ENCODE measurements at places on chromosomes 1 and 21.

GRCh38 chr1:94527447-94528031 is 14.0 kb downstream of the F3 start:
- DNase-seq = no peak

GRCh38 chr1:61853583-61853982 is 111.3 kb downstream of the PATJ start:
- peak; percentile 18 for DNase-seq

GRCh38 chr1:175969231-175969630 is 225.8 kb upstream of the TNR start:
- no peak for DNase-seq

DNA sequence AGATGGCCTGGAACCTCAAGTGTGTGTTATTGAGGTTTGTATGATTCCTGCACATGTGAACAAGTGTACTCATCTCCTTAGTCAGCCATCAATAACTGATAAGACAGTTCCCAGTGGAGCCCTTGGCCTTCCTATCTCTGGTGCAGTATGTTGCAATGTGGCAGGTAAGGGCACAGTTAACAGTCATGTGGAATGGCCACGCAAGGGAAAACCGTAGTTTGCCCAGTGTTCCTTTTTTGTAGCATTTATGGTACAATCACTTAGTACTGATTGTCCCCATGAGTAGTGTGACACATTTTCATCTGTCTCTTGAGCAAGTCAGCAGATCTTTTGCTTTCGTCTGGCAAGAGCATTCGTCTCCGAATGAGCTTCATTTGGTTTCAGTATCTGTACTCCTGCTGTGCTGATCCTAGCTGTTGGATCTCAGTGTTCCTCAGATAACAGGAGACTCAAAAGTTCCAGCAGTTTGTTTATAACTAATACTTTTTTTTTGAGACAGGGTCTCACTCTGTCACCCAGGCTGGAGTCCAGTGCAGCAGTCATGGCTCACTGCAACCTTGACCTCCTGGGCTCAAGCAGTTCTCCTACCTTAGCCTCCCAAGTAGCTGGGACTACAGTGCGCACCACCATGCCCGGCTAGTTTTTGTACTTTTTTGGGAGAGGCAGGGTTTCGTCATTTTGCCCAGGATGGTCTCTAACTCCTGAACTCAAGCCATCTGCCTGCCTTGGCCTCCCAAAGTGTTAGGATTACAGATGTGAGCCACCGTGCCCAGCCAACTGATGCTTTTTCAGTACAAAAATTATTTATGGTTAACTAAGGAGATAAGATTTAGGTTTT is 8.2 kb downstream of the CTPS1 start:
- DNase-seq = no peak

DNA sequence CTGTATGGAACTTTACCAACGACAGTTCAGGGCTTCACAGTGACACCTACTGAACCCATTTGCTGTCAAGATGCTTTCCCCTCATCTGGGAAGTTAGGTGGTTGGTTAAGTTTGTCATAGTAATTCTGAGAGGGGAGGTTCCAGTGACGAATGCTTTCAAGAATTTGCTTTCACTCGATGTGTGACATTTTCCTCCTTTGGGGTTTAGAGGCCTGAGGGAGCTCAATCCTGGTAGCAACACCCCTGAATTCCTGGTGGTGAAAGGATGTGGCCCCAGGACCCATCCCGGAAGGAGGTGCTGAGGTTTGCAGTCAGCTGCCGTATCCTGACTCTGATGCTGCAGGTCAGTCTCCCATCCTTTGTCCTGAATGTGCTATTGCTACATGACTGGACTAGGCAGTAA is 2.8 kb downstream of the PIGV start:
- DNase-seq = no peak

- no peak for DNase-seq
These were observed 5.0 kb downstream of the LHX4 start for GRCh38 chr1:180235077-180235501.

GRCh38 chr1:198901266-198901665 is 262.4 kb downstream of the PTPRC start:
- DNase-seq = no peak

DNA sequence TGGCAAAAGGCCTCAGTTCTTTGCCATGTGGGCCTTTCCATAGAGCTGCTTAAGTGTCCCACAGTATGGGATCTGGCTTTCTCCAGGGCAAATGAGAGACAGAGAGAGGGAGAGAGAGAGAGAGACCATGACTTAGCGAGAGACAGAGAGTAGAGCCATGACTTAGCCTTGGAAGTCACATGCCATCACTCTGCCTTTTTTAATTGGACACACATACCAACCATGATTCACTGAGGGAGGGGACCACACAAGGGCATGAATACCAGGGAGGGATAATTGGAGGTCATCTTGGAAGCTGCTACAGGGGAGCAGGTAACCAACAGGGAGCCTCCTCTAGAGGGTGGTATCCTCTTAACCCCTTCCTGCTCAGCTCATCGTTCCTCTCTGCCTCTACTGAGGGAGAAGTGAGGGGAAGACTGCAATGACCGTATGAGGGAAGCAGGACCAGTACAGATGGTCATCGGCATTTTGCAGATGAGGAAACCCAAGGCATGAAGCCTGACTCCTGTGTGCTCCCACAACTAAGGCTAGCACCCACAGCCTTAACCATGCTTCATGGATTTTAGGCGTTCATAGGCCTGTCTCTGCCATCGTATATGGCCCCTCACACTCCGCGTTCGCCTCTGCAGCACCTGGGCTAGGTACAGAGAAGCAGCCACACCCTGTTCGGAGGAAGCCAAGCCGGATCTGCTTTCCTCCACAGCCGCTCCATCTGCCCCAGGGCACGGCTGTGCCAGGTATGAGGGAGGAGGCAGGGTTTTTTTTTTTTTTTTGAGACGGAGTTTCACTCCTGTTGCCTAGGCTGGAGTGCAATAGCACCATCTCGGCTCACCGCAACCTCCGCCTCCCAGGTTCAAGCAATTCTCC is 38.6 kb downstream of the MEF2D start:
- no peak for DNase-seq

DNA sequence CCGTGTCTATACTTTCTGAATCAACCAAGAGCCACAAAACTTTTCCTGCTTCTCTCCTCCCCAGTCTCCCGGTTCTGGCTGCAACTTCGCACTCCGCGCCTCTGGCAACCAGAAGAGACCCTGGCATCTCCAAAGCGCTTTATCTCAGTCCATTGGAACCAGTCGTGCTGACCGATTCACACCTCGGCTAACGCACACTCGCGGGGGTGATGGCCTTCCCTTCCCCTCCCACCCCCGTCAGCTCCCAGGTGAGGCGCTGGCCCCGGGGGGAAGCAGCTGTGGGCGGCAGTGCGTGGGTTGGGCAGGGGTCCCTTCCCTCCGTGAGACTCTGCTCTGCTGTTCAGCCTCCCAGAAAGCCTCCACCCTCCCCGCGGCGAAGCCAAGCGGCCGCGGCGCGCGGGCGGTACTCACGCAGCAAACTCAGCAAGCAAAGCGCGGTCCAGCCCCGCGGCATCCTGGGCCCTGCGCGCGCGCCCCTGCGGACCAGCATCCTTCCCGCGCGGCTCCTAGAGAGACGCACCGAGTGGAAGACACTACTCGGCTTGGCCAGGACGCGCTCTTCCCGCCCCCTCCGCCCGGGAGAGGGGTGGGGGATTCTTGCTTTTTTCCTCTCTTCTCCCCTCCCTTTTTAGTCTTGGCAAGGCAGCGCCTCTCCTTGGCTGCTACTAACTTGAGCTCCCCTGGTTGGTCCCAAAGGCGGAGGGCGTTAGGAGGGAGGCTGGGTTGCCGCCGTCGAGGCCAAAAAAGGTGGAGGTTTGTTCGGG is at the start of gene CD34:
TSS of gene CD34 (minus strand) at position 535 of the 764 bp plus-strand sequence. CDS start at position 490, 45 bp downstream.
- peak; percentile 34 for DNase-seq

DNA sequence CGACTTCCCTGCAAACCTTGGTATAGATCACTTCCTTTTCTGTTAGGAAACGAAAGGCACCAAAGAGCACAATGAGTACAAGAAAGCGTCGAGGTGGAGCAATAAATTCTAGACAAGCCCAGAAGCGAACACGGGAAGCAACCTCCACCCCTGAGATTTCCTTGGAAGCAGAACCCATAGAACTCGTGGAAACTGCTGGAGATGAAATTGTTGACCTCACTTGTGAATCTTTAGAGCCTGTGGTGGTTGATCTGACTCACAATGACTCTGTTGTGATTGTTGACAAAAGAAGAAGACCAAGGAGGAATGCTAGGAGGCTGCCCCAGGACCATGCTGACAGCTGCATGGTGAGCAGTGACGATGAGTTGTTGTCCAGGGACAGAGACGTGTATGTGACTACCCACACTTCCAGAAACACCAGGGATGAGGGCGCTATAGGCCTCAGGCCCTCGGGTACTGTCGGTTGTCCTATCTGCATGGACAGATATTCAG is 18.5 kb downstream of the FAM89A start:
- DNase-seq = no peak

DNA sequence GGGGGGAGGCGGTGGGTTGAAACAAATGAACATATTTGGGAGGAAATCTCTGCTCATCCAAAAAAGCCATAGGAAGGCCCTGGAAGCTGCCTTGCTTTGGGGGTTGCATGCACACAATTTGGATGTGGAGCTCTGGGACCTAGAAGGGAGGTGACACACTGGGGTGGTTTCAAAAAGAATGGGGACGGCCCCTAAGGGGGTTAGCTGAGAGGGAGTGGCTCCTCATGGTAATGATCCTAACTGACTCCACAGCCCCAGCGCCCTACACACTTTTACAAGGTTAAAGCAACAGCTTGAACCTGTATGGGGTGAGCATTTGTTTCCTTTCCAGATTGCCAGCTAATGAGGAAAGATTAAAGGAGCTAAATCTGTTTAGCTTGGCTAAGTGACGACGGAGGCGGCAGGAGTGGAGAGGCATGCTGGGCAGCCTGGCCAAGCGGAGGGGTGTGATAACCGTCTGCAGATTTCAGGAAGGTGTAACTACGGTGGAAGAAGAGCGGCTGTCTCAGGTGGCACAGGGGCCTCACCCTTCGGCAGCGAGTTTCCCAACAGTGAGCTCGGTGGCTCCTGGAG is 107.3 kb downstream of the RNF220 start:
- DNase-seq = no peak

DNA sequence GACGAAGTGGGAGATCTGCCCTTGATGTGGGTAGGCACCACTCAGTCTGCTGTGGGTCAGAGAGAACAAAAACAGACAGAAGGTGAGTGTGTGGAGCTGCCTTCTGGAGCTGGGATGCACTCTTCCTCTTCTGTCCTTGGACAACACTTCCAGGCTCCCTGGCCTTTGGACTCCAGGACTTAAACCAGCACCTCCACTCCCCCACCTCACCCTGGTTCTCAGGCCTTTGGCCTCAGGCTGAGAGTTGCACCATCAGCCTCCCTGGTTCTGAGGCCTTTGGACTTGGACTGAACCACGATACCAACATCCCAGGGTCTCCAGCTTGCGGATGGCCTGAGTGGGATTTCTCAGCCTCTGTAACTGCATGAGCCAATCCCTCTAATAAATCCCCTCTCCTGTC is 68.1 kb upstream of the STUM start:
- no peak for DNase-seq

- DNase-seq = no peak
These were observed 17.2 kb upstream of the RAB29 start for GRCh38 chr1:205792481-205792881.

GRCh38 chr1:161827786-161828185 is 61.7 kb downstream of the ATF6 start:
- peak; percentile 5 for DNase-seq

DNA sequence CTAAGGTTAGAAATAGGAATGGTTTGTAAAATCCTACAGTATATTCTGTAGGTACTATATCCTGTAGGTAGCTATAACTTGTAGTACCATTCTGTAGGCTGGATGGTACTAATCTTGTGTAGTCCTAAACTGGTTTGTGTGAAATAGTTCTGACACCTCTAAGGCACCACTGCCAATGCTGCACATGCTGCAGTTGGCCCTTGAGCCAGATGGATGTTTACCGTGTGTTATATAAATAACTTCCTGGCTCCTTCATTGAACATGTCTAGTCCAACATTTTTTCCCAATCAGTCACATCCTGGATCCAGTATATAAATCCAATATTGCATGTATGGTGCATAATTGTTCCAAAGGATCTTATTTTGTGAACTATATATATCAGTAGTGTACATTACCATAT is 89.5 kb upstream of the GNG4 start:
- peak; percentile 18 for DNase-seq

- no peak for DNase-seq
These were observed 12.3 kb downstream of the ATP2B4 start for GRCh38 chr1:203638950-203639349.

GRCh38 chr21:18725653-18726052 is 322.1 kb upstream of the TMPRSS15 start:
- DNase-seq = no peak

GRCh38 chr1:216812966-216813365 is 89.7 kb upstream of the ESRRG start:
- DNase-seq = peak; percentile 6

GRCh38 chr1:29933067-29933466 is 696.7 kb downstream of the PTPRU start:
- DNase-seq = no peak

- DNase-seq = no peak
These were observed 114.6 kb upstream of the VAV3 start for GRCh38 chr1:108079440-108080025.

DNA sequence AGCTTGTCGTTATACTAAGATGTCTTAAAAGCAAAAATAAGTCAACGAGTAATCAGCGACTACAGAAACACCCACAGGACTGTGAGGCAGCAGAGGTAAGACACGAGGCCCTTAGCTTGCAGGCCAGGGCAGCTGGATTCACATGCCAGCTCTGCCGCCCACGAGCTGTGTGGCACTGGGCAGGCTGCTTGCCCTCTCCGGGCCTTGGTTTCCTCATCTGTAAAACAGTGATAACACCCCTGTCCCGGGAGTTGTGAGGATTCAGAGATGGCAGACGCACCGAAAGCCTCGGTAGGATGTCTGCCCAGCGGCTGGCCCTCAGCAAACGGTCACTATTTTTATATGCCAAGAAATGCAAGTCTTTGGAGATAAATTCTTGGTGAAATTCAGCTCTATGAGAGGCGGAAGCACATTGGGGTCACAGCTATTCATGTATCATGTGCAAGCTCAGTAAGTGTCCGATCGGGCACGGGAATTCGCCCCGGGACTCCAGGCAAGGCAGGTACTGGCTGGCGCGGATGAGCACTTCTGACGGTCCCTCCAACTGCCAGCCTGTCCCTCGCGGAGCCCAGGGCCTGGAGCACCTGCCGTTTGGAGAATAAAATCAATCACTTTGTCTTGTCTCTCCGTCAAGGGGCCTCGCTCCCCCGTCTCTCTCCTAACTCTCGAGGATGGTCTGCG is 1.1 kb downstream of the C2CD2 start:
- DNase-seq = peak; percentile 32

- DNase-seq = peak; percentile 49
These were observed 144.1 kb upstream of the CTTNBP2NL start for GRCh38 chr1:112251766-112252506.

- no peak for DNase-seq
These were observed 600.5 kb downstream of the LTN1 start for GRCh38 chr21:28391938-28392849.

Data from AG08396 (cell line).